ENCODE measurements at places on chromosomes 3 and 15. TPM values are rescaled to one million over a fixed set of nuclear protein-coding genes. Genes with fewer than 3 reads are reported as not detected.

Gene GOLGA8K
- not detected for total RNA-seq

Gene ZPLD1
- total RNA-seq: not detected

Gene TNFSF10
- 0.79 TPM for total RNA-seq

DNA sequence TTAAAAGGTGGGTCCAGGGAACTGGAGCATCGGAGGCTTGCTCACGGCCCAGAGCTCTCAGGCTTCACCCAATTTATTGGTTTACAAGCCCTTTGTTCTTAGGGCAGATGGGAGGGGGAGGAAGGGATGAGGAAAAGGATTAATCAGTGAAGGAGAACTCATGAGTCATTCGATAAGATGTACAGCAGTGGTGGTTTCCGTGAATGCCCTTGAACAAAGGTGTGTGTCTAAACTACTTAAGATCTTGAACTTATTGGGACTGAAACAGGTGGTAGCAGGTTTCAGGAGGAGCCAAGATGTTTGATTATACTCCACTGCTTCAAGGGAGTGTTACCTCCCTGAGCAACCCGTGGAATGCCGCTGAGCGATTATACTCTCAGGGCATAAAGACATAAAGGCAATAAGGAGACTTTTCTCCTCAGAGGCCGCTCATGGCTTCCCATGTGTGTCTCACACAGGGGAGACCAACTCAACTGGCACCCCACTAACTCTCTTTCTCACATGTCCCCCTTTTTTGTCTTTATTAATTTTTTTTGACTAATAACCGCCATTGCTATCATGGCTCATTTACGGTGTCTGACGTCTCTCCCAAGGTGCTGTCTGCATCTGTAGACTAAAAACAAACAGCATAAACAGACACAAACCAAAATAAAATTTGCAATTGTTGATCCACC is 17.3 kb upstream of the SLC28A2 start:
- no peak for DNase-seq

GRCh38 chr15:60656041-60656440 is 177.1 kb upstream of the ICE2 start:
- DNase-seq: no peak

DNA sequence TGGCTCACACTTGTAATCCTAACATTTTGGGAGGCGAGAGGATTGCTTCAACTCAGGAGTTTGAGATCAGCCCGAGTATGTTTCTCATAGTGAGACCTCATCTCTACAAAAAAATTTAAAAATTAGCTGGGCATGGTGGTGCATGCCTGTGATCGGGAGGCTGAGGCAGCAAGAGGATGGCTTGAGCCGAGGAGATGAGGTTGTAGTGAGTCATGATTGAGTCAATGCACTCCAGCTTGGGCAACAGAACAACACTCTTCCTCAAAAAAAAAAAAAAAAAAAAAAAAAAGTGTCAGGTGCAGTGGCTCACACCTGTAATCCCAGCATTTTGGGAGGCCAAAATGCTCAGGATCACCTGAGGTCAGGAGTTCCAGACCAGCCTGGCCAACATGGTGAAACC is 2.4 kb downstream of the RPL39L start:
- peak; percentile 64 for DNase-seq

DNA sequence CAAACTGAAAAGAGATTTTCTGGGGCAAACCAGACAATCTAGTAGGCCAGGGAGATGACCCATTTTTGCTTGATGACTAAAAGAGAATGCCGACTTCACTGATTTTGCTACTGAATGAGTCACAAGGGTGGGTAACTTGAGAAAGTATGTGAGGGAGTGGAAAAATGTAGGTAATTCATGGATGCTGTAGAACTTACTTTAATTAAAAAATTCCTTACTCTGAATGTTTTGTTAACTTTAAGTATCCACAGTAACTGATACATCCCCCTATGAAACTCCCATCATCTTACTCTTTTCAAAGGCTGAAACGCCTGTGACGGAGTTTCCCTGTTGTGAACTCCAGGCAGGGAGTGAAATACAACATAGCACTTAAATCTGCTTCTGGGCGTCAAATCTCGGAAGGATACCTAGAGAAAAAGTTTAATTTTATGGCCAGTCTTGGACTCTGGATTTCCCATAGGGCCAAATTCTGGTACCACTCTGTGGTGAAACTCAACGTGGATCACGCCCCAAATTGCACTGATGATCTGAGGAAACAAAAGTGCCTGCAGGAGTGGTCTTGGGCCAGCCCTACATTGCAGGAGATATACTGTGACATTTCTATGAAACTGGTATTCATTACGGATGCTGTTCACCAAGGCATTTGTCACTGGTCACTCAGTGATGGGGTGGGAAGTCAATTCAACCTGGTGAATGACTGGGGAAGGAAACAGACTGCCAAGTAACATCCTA is 24.0 kb downstream of the GOLIM4 start:
- peak; percentile 91 for DNase-seq

DNA sequence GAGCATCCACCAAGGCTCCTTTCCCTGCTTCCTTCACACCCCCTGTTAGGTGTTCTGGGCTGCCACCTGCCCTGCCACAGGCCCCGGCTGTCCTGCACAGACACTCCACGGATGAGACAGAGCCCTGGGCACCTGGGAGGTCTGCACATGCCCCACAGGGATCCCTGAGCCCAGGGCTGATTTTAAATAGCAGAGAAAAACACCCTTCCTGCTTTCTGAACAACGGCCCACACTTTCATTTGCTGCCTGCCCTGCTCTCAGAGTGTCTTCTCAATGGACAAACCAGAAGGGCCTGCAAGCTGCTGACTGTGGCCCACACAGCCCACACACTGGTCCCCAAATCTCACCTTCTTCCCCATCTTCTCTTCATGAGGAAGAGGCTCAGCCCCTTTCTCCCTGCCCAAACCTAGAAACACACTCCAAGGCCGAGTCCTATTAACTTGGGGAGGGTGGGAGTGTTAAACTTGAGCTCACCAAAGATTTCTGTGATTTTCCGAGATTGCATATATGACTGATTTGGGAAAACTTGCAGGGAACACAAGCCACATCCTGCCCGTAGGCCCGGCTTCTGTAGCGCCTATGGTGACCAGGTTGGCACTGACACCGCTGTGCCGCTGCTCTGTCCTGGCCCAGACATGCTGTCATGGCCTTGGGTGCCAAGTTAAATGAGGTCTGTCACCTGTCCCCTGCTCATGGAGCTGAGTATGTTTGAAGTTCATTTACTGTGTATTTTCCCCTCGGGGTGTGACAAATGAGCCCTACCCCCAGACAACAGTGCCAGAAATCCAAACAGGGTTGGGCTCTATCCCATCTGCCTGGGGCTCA is 47.2 kb upstream of the KLF13 start:
- DNase-seq: no peak

GRCh38 chr3:52053307-52054304 is 2.8 kb downstream of the DUSP7 start:
- DNase-seq: peak; percentile 22

DNA sequence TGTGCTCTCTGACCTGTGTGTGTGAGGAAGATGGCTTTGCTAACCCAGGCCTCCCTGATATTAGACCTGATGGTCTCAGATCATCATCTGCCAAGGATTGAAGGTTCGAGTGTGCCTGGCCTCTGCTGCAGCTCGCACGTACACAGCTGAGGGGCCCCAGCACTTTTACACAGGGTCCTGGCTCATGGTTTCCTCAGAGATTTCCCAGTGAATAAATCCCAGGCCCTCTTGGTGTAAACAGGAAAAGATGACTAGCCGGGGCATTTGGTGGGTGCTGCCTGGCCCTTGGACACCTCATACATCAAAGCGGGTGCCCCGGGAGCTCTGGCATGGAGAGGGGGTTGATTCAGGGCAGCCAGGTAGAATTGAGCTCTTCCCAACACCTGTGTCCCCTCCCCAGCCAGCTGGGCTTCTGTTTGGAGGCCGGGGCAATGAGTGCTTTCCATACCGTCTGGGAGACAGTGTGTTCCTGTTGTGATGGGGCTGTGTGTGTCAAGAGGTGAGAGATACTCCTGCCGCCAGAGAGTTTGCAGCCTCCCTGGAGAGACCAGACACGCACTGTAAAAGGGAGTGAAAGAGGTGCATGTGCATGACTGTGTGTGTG is 72.5 kb upstream of the TLE3 start:
- DNase-seq: no peak

Data from A172 (cell line).